ENCODE measurements at places on chromosomes 2 and 18.

- no peak for DNase-seq
Observed at GRCh38 chr18:8153887-8154583, 455.2 kb upstream of the RAB12 start.

DNA sequence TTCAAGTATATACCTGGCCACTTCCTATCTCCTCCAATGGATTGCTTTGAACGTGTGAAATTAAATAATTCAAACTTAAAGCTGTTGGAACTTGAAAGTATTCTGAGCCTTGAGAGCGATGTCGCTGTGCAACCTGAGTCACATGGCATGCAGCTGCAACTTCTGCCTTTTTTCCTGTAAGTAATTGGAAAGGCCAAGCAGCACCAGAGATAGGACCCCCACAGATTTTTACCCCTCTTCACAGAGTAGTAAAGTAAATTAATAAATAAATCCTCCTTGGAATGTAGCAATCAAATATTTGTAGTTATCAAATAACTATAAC lies 3.2 kb upstream of the RNF149 start:
- no peak for DNase-seq

- no peak for DNase-seq
Observed at GRCh38 chr18:65411061-65411460, 339.8 kb upstream of the CDH7 start.

DNA sequence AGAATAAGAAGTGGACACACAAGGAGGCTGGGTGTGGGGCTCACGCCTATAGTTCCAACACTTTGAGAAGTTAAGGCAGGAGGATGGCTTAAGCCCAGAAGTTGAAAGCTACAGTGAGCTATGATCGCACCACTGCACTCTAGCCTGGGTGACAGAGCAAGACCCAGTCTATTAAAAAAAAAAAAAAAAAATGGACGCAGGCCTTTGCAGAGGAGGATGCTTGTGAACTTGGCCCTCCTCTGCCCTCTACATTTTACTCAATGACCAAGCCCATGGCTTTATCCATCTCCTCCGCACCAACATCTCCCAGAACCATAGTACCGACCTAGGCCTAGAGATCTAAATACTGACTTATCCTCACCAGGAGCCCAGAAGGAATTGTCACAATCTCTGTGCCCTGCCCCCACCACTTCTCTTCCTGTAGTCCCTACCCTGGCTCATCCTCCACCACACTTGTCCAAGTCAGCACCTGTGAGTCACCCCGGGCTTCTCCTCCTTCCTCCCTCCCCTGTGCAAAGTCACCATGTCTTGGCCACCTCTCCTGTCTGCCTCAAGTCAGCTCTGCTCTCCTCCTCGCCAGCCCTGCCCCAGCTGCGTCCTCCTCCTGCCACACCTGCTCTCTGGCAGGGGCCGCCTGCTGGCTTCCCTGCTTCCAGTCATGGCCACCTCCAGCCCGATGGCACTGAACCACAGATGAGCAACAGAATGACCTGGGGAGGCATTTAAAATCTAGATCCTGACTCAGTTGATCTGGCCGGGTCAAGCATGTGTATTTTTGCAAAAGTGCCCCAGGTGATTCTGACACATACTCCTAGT lies 35.8 kb upstream of the ASPRV1 start:
- no peak for DNase-seq

- DNase-seq, result peak; percentile 74
Observed at GRCh38 chr2:61177727-61178549, 15.9 kb downstream of the C2orf74 start.

GRCh38 chr2:188158337-188159100 lies 133.2 kb upstream of the GULP1 start:
- DNase-seq, result no peak

DNA sequence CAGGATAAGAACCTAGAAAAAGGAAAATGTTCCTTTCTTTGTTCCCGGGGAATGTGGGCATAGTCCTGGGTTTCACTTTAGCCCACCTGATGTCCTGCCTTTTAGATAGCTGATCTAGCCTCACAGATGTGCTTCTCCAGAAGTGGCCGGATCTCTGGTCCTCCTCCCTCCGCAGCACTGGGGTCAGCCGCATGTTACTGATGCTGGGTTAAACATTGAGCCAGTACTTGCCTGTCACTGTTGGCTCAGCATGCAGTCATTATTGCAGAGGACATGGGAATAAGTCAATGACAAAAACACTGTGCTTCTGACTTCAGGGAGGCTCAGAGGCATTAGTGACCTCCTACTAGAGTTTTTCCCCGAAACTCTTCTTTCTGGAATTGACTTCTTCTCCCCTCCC lies 27.6 kb downstream of the NCK2 start:
- DNase-seq, result peak; percentile 27

DNA sequence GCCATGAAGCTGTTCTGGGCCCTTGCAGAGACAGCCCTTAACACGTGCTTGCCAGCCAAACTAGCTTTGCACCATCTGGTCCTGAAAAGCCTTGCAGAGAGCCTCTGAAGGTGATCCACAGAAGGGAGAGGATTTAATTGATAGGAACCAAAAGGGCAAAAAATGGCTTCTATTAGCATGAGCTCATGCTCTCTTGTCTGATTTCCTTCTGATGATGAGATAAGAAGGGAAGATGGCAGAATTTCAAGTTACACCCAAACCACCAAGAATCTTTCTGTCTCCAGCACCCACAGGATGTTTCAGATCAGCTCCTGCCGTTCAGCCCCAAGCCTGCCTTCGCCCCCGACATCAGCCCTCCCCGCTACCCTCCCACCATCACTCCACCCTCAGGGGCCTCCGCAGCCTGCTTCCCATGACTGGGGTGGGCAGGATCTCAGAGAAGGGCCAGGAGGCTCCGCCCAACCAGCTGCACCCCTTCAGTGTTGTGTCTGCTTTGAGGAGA lies 23.4 kb upstream of the GLI2 start:
- peak; percentile 76 for DNase-seq

DNA sequence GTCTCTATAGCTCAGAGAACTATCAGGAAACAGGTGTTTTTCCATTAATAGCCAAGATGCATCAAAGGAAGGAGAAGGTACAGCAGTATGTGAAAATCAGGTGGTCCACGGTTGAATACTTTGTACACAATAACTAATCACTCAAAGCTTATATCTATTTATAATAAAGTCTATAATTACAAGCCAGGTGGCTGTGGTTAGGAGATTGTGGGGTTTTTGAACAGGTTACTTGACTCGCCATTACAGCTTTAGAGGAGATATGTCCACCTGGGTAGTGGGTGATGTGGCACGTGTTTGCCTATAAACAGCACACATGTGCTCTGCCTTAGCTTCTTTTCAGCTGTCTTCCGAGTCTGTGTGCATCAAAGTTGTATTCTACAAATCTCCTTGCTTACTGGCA lies 892.2 kb upstream of the ZEB2 start:
- DNase-seq, result no peak

DNA sequence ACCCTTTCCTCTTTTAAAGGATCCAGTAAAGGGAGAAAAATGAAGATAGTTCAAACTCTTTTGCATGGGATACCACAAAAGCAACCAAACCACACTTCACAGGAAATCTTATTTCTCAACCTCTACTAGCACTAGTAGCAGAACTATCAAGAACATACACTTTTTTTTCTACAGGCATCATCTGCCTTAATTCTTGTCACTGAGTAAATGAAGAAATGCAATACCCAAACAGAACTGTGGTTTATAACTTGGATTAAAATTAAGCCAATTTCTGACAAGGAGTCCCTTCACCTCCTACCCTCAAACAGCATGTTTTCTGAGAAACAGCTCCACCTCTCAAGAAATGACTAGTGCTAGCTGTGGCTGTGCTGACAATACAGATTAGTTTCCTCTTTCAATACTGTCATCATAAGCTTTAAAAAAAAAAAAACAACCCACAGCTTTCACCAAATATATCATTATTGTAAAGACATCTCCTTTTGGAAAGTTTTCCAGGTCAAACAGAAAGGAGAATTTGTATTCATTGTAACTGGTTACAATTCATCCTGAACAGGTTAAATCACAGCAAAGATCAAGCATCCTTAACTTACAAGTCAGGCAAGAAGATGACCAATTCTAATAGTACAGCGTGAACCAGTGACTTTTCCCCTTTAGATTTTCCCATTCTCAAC lies 44.4 kb downstream of the PTPN2 start:
- DNase-seq, result no peak

DNA sequence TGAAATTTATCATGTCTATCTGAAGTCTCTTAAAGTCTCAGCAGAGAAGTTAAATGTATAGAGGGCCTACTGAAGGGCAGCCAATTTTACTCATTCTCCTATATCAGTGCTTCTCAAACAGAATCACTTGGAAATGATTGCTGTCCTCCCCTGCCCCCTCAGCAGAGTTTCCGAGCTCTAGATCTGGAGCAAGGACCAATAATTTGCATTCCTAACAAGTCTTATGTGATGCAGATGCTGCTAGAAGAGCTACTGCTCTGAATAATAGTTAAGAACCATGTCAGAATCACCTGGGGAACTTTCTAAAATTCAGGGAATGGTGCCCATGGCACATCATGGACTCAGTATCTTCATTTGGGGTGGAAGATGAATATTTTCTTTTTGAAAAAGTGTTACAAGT lies 105.6 kb upstream of the EPHA4 start:
- no peak for DNase-seq

GRCh38 chr2:230938098-230938497 lies 13.1 kb upstream of the GPR55 start:
- DNase-seq, result no peak

DNA sequence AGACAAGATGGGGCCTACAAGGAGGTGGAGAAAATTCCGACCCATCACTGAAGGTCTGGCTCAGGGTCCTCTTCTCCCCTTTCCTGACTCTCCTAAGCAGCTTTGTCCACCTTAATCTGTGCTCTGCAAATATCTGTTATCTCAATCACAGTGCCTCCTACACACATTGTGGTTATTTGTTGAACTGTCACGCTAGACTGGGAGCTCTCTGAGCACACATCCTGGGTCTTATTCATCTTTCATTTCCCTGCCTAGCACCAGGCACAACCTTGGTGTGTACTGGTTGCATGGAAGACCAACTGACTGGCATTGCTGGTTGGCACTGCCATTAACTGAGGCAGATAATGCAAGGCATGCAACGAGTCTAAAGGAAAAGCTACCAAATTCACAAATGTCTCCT lies 122.9 kb upstream of the ST6GAL2 start:
- DNase-seq, result no peak

- DNase-seq, result no peak
Observed at GRCh38 chr2:14901737-14902136, 269.2 kb downstream of the LRATD1 start.

GRCh38 chr2:100425107-100425506 lies 7.6 kb upstream of the CHST10 start:
- no peak for DNase-seq

DNA sequence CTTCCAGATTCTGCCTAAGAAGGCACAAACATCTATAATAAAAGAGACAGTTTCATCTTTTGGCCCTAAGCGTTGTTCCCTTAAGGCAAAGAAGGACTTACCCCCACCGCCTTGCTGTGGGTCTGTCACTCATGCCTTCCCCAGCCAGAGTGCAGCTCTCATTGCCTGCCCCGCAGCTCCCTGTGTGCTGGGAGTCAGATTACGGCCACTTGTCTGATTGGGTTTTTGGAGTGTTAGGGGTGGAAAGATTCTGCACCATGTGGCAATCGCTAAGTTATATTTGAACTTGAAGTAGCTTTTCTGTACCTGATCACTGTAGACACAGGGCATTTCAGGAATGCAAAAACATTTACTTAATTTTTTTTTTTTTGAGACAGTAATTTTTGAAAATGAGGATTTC lies at the start of gene AQP4:
AQP4 (minus strand) TSS at position 151 of the 400 bp plus-strand sequence; CDS start at position 133, 18 bp downstream.
- peak; percentile 36 for DNase-seq

DNA sequence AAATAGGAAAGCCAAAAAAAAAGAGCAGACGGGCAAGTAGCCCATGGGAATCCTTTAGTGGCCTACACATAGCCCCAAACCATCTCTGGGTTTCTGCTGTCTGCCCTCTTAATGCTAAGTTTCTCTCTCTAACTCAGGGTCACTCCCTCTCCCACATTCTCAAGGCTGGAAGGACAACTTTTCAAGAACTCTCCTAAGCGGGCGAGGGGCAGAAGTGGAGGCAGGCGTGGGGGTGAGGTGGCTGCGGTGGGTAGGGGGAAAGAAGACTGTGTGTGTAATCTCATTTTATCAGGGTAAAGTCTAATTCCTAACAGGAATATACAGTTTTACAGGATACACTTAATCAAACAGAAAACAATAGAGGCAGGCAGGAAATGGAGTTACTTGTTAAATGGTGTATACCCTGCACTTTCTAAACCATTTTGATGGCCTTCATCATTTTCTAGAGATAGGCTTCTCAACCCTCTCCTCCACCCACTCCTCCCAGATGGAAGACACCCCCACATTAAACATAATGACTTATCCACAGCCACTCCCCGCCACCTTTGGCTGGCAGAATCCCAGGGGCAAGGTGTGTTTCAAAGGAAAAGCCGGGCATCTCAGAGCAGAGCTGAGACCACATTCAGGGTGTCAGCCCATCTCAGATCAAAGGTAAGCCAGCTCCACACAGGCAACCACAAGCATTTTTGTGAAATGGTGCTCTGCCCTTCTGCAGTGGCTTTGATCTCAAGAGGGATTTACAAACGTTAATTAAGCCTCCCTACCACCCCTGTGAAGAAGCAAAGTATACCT lies 6.8 kb downstream of the SMAD7 start:
- DNase-seq, result no peak

DNA sequence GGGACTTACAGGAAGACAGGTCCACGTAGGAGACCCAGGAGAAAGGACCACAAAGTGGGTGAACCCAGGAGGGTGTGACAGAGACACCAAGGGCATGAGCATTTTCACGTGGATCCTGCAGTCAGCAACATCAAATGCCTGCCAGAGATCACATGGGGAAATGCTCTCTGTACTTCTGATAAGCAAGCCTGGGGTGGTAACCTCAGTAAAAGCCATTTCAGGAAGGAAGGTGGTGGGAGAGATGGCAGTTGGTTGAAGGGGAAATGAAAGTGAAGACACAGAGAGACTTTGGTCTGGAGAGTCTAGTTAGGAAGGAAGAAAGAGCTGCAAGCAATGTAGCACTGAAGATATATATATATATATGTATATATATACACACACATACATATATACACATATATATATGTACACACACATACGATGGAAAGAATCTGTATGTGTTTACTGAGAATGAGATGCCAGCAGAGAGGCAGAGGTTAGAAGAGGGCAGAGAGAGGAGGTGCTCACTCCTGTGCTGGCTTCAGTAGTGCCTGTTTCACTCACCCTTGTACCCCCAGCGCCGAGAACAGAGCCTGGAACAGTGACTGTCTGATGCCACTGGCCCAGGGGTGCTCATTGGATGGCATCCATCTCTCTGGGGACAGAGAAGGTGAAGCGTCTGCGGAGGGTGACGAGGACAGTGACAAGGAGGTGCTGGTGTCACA lies 314.9 kb downstream of the AFF3 start:
- DNase-seq, result no peak

GRCh38 chr2:46878886-46879285 lies 36.7 kb downstream of the MCFD2 start:
- peak; percentile 34 for DNase-seq

DNA sequence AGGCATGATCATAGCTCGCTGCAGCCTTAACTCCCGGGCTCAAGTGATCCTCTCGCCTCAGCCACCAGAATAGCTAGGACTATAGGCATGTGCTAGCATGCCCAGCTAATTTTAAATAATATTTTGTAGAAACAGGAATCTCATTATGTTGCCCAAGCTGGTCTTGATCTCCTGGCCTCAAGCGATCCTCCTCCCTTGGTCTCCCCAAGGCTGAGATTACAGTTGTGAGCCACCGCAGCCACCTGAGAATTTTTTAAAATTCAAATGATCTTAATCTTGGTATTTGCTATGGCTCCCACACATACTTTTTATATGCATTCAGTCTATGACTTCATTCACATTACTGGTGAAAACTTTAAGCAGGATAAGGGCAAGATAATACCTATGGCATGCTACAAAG lies 13.1 kb downstream of the KRCC1 start:
- no peak for DNase-seq

- peak; percentile 77 for DNase-seq
Observed at GRCh38 chr2:21916934-21917522, 793.3 kb downstream of the TDRD15 start.

- DNase-seq, result no peak
Observed at GRCh38 chr2:138518860-138519259, 17.3 kb downstream of the SPOPL start.
